ENCODE measurements at places on chromosomes 11 and 22. TPM values are rescaled to one million over a fixed set of nuclear protein-coding genes. Genes with fewer than 3 reads are reported as not detected.

GRCh38 chr11:77206264-77207018 lies 78.4 kb downstream of the MYO7A start:
- no peak for DNase-seq

Gene SAMM50
- 78.0 TPM for total RNA-seq

DNA sequence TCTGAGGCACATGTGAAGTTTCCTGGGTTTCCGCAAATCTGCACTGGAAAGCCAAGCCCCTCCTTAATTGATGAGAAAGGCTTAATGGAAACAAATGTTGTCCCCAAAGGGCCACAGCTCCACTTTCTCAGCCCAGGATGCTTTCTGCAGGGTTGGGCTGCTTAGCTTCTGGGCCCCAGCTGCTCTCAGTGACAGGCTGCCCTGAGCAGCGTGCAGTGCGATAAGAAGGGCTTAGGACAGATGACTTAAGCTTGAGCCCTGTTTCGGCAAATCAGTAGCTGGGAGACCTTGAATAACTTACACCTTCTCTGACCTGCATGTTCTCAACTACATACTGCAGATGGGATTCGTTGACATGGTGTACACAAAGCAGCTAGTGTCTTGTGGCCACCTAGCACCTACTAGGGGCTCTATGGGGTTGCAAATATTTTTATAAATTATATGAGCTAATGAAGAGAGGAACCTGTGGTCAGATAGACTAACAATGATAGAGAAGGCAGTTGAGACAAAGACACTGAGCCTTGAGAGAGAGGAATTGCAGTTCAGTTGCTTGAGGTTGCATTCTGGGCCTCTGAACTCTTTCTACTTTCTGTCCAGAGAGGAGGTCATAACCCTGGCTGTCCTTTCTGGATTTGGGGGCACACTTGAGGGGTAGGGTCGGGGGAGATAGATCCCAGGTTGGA lies 11.5 kb downstream of the STX3 start:
- DNase-seq = no peak

DNA sequence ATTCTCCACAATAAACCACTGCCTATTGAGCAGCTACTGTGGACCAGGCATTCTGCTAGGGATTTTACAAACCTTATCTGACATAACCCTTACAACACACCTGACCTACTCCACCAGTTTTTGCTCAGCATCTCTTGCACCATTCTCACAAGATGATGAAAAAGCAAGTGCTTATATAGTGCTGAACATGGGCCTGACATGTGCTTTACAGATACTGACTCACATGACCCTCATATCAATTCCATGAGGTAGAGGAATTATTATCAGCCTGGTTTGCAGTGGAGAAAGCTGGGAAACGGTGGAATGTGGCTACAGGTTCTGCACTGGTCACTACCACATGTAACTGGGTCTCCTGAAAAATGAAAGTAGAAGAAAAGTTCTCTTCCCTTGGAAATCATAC lies 37.5 kb upstream of the PANX1 start:
- no peak for DNase-seq

- no peak for DNase-seq
Measured at GRCh38 chr22:24010018-24010391, 1.1 kb upstream of the CABIN1 start.

GRCh38 chr22:46219636-46220035 lies 30.5 kb downstream of the CDPF1 start:
- no peak for DNase-seq

Gene HTR3A
- total RNA-seq = not detected

GRCh38 chr11:120666121-120666639 lies 154.6 kb downstream of the GRIK4 start:
- DNase-seq = no peak

Gene CYB561A3
- total RNA-seq = 14.2 TPM

All from Right ventricle myocardium superior (tissue), 1 donor.